Tibial nerve (tissue), 4 donors: ENCODE measurements at places on chromosomes 1 and 21. TPM values are rescaled to one million over a fixed set of nuclear protein-coding genes. Genes with fewer than 3 reads are reported as not detected.

Gene HDGF
- total RNA-seq: 120 TPM

Gene IGSF9
- total RNA-seq: not detected

DNA sequence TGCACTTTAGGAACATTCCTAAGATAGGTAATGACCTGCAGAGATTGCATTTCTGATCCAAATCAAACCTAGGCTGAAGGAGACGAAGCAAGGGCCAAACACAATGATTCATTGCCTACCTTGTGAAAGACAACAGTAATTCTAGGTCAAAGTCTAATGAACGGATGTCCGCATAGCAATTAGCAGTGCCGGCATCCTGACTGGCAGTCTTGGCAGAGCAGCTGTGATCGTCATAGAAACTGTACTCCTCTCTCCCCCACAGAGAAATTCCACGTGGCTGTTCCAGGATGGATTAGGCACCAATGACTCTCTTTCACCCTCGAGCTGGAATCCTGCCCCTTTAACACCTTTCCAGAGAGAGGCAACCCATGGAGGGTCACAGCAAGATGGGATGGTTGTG, 28.9 kb upstream of the VAV3 start:
- no peak for DNase-seq
- H3K27me3 ChIP-seq: no peaks in the 10 kb centered on the region
- H3K4me1 ChIP-seq: no peaks in the 10 kb centered on the region

- no peaks in the 10 kb centered on the region for H3K27me3 ChIP-seq
- H3K4me1 ChIP-seq: no peaks in the 10 kb centered on the region
- no peak overlapping the region for H3K27ac ChIP-seq
- no peaks in the 10 kb centered on the region for H3K36me3 ChIP-seq
Measured at GRCh38 chr1:115457289-115457688, 119.2 kb upstream of the NGF start.
